DMS79 (cell line): ENCODE measurements at places on chromosomes 11 and 22.
A peak's percentile ranks its signal among the peaks of the same experiment; 100 is the strongest.

DNA sequence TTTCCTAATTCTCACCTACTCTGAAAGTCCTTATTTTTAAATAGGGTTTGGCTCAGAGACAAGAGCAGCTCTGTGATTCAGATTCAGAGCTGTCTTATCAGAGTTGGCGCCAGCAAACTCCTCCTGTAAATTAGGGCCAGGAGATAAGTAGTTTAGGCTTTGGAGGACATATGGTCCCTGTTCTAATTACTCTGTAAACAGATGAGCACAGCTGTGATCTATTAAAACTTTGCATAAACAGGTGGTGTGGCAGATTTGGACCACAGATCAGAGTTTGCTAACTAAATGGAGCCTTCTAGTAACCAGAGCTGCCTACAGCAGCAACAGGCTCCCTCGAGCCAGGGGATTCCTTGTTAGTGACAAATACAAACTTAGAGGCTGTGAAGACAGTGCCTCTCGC, 27.9 kb downstream of the YPEL1 start:
- DNase-seq, result no peak

DNA sequence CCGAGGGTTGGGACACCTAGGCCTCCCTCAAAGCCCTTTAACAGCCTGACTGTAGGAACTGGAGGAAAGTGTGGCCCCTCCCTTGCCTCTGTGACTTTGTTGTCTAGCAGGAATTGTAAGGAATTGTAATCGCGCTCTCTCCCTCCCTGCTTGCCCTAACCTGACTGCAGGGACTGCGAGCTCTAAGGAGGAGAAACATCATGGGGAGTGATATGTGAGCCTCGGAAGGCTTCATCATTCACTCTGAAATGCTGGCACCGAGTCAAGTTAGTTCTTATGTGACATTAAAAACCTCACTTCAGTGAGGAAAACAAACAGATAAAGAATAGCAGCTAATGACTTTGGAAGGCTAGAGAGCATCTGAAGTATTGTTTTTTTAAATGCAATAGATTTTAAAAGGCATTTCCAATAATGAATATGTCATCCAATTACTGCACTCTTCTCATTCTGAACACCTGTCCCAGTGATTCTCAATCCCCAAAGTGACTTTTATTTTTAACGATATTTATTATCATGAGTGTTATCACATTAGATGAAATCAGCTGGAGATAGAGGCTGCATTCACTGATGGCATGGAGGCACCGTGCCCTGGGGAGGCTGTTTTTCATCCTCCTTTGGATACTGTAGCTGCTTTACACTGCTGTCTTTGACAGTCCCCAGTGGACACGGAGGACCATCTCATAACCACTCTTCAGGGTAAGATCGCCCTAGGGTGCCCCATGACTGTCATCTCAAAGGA, 58.5 kb upstream of the NTM start:
- DNase-seq, result peak; percentile 97

DNA sequence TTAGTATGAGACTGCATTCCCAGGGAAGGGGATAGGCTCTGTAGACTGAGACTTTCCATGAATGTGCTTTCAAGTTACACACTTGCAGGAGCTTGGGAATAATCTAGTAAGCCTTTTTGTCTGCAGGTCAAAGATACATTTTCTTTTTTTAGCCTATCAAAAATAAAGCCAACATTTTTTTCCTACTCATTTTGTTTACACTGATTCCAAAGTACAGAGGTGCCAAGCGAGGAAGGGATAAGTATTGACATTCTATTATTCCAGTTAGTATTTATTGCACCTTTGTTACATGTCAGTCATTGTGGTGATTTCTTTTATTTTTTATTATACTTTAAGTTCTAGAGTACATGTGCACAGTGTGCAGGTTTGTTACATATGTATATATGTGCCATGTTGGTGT, 413.0 kb upstream of the CHORDC1 start:
- no peak for DNase-seq

- DNase-seq, result no peak
These were observed 46.9 kb downstream of the CELSR1 start for GRCh38 chr22:46490538-46490937.

DNA sequence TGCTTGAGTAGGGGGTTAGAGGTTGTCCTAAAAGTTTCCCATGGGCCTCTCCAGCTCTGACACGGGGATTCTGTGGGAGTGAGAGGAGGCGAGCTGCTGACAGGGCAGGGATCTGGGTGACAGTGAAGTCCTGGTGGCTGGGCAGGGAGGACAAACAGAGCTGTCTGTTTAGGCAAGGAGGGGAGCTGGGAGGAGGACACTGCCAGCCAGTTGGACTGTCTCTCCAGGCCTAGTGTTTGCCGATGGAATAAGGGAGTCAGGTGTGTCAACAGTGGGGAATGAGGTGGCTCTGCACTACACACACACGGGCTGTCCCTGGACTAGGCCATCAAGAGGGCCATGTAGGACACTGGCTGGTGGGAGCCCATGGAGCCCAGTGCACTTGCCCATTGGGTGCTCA, 20.6 kb upstream of the SYT7 start:
- DNase-seq, result no peak

DNA sequence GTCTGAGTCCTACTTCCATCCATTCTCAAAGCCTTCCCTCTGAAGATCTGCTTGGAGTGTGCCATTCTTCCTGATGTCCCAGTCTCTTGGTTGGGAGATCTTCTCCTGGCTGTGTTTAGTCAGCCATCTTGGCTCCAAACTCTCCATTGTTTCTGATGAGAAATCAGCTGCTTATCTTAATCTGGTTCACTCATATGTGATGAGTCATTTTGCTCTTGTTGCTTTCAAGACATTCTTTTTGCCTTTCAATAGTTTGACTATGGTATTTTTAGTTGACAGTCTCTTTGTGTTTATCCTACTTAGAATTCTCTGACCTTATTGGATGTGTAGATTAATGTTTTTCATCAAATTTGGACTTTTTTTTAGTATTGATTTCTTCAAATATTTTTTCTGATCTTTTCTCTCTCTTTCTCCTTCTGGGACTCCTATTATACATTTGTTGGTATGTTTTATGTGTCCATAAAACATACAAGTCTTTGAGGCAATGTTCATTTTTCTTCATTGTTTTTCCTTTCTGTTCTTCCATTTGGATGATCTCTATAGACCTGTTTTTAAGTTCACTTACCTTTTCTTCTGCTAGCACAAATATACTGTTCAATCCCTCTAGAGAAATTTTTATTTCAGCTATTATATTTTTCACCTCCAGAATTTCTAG, 77.2 kb upstream of the CLPB start:
- DNase-seq, result no peak

- no peak for DNase-seq
These were observed 727.1 kb downstream of the METTL15 start for GRCh38 chr11:28835317-28835716.

DNA sequence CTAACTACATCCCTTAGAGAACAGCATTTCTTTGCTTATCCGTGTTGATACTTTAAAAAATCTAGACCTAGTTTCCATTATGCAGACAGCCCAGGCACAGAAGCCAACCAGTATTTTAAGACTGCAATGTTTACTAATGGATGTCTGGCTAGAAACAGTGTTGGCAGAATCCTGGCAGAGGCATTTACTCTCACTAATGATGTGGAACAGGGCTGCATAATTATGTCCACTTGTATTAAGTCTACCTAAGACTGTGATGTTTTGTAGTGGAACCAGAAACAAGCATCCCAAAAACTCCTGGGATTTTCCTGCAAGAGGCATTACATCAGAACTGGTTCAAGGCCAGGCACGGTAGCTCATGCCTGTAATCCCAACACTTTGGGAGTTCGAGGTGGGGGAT, 50.2 kb upstream of the PICALM start:
- DNase-seq, result peak; percentile 72

GRCh38 chr22:38177926-38178604, 3.6 kb downstream of the PLA2G6 start:
- no peak for DNase-seq

- no peak for DNase-seq
These were observed 78.8 kb downstream of the TMPRSS5 start for GRCh38 chr11:113627297-113627696.

- DNase-seq, result no peak
These were observed 77.1 kb downstream of the RBMXL2 start for GRCh38 chr11:7165911-7166310.

GRCh38 chr22:42432818-42433217, 615 bp upstream of the NFAM1 start:
- DNase-seq, result no peak

DNA sequence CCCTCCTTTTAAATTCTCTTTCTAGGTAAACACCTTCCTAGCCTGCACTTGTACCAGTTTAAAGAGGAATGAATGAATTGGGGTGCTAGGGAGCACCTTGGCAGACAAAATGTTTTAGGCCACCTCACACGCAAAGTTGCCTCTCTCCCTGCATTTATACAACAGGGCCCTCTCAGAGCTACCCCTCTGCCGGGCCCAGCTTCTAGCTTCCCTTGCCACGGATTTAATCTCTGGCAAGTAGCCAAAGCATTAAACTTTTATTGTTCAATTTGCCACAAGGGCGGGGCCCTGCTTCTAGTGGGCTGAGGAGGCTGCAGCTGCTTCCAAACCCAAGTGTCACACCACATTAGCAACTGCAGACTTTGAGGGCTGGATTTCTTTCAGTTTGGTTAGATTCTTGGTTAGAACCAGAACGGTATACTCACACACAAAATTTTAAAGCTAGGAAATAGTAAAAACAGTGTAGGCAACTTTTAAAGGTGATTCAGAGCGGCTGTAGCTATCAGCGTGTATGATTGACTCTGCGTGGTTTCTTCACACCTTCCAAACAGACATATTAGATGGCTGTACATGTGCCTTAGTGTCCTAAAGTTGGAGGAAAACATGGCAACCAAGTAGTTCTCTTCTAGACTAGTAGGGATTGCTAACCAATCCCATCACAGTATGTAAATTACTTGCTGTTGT, 6.5 kb downstream of the KREMEN1 start:
- peak; percentile 63 for DNase-seq

GRCh38 chr11:76629853-76630599, 40.5 kb downstream of the LRRC32 start:
- DNase-seq, result no peak

GRCh38 chr11:117882311-117882905, 6.0 kb upstream of the FXYD6 start:
- peak; percentile 78 for DNase-seq

DNA sequence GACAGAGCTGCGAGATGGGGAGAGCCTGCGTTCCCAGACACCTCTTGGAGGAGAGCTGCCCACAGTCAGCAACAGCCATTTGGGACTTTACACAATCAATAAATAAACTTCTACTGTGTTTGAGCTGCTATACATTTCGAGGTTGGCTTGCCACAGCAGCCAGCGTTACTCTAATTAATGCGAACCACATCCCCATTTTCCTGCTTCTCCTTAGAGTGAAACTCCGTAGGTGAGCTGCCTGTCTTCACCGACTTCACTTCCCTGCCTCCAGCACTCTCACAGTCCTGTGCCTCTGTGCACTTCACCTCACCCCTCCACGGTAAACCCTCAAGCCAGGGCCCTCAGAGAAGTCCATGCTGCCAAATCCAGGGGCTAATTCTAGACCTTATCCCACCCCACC, 5.9 kb upstream of the SLC22A12 start:
- no peak for DNase-seq

- no peak for DNase-seq
These were observed 75.9 kb upstream of the SEPTIN5 start for GRCh38 chr22:19638282-19639015.

GRCh38 chr11:132064987-132065620, 694.7 kb downstream of the NTM start:
- no peak for DNase-seq
